AML-193 (cell line): ENCODE measurements at places on chromosomes 5 and 9.

GRCh38 chr9:133979921-133980863 is 11.9 kb downstream of the VAV2 start:
- no peak for DNase-seq

DNA sequence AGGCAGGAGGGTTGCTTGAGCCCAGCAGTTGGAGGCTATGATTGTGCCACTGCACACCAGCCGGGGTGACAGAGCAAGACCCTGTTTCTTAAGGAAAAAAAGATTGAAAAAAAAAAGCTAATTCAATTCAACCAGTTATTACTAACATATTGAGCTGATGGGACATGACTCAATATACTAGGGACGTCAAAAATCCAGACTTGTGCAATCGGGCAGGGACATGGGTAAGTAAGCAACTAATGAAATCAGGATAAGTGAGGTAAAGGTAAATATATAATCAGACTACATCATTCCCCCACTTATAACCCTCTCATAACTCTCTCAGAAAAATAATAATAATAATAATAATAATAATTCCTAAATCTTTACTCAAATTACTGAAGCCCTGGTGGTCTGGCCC is 975 bp upstream of the HAVCR1 start:
- DNase-seq = no peak

- DNase-seq = no peak
Measured at GRCh38 chr9:70411121-70411929, 3.1 kb downstream of the KLF9 start.

DNA sequence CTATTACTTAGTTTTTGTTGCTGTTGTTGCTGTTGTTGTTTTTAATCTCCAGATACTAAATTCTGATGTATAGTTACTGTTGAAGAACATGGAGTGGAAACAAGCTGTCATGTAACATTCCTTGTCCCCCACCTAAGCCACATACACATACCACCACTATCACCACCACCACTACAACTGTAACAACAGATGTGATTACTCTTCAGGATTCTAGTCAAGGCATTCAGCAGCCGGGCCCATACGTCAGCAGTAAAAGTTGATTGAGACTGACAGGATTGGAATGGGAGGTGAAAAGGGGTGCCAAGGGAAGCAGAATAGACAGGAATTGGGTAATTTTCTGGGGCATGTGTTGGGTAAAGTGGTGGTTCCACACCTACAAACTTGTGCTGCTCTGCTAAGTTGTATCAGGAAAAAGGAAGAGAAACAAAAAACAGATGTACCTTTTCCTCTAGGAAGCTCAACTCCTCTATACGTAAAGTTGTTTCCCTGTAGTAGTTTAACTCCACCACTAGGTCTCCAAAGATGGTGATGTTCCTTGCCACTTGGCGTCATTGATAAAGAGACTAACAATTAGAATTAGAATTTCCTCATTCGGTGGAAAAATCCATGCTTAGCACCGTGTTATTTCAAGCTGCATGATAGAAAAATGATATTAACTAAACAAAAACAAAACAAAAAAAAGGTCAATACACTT is 138.6 kb downstream of the ARRDC3 start:
- no peak for DNase-seq

DNA sequence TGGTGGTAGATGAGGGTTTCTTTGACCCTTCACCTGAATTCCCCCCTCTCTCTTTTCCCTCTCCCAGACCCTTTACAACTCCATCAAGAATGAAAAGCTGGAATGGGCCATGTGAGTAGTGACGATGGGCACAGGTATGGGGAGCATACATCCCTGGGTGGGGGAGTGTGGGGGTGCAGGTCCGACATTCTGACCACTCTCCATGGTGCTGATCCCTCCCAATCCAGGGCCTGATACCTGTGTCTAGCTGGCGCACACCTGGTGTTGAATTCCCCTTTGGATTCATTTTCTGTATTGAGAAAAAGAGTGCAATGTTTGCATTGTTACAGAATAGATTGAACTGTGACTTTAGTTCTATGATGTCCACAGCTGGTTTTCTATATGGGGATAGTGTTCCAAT is 40.0 kb downstream of the PSD2 start:
- no peak for DNase-seq

DNA sequence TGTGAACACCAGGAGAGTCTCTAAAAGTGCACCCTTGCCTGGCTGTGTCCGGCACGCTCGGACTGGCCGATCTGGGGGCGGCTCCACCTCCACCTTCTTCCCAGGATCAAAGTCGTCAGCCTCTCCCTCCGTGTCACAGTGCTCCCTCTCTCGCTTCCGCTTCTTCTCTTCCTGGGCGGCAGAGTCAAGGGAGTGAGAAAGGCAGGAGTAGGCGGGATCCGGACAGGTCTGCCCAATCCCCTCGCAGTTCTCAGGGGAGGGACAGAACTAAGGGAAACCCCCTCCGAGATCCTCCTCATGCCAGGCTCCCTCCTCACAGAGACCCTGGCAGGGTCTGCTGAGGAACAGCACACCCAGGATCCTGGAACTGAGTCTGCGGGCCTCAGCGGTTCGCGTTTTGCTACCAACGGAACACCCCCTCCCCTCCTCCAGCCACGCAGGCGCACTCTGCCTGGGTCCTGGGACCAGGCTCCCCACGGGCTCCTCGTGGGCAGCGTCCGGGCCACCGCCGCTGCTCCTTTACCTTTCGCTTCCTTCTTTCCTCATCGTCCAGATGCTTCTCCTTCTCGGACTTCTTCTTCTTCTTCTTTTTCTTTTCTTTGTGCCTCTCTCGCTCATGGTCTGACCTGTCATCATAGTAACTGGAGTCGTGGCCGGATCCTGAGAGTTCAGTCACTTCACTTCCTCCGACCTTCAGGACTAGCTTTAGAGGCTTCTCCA is 1.3 kb downstream of the BRD9 start:
- DNase-seq = no peak

DNA sequence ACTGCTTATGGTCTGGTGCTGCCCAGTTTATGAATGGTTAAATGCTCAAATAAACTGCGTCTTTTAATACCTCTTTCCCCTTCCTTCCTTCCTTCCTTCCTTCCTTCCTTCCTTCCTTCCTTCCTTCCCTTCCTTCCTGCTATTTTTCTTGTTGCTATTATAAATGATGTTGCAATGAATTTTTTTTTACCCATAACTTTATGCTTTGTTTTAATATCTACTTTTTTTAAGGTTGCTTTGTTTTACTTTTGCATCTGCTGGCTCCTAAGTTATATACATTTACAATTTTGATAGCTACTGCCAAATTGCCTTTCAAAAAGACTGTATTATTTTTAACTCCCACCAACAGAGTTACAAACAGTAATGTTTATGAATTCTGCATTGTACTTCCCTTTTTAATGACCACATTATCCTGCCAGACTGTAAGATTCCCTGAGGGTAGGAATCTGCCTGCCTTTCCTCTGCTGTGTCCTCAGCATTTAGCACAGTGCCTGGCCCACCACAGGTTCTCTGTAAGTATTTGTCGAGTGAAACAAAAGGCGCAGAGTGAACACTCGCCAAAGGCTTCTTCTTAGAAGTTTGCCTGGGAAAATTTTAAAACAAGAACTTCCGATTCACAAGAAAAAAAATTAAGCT is 36.9 kb downstream of the KIF4B start:
- no peak for DNase-seq

DNA sequence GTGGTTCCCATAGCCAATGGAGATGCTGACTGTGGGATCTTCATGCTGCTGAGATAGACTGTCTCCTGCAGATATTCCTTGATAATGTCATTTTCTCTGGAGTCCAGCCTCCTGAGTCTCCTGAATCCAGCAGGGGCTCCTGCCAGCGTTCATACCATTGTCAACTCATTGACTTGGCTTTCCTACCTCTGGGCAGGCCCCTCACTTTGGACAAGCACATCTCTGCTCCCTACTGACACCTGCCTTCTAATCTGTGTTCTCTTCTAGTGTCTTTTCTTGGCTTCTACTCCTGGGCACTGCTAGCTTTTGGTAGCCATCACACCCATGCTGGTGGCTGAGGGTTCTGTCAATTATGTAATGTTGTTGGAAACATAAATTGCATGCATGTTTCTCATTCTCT is 138.0 kb downstream of the ADCY2 start:
- DNase-seq = no peak

DNA sequence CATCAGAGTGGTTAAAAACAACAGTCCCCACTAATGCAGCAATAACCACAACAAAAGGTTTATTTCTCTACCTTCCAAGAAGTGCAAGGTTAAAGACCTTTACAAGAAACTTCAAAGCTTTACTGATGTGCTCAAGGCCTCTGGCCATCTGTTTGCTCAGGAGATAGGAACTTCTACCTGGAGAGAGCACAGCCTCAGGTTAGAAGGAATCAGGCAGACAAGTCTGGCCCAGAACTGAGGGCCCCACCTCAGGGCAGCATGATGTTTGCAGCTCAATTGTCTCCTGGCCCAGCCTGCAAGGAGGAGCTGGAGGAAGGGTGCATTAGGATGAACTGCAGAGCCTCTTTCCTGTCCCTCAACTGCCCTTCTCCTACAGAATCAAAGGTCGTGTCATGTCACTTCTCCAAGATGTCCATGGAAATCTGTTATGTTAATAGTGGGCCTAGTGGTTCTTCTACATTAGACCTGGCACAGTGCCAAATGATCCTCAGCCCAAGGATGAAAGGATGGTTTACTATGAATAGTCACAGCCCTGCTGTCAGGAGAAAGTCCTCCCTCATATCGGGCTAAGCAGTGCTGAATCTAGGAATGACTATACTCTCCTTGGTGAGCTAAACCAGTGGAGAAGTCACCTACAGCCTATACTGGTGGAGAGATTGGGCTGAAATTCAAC is 98.9 kb upstream of the NTRK2 start:
- DNase-seq = no peak

DNA sequence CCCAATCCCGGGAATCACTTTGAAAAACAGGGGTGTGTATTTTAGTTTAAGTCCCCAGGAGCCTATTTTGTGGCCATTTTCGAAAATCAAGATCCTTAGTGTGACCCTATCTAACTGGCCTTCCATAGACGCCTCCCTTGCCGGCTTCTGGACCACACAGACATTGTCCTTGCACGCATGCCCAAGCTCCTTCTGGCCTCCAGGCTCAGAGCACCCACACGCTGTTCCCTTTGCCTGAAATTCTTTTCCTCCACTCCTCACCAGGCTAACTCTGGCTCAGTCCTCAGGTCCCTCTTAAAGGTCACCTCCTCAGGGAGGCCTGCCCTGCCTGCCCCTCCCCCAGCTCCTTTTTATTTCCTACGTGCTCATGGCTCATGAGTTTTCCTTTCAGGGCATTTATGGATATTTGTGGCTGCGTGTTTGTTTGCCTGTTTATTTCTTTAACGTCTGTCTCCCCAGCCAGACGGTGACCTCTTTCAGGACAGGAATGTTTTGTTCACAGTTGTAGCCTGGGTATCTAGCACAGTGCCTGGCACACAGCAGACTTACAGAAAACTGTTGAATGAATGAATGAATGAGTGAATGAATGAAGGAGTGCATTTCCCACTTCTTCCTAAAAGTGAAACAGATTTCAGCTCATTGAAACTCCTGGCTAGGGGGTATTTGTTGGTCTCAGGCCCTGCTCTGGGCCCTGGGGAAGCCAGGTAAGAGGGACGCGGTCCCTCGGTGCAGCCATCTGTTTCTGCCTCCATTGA is 79.1 kb upstream of the IER5L start:
- DNase-seq = no peak

GRCh38 chr9:4515958-4516375 is 25.7 kb downstream of the SLC1A1 start:
- no peak for DNase-seq

GRCh38 chr5:113106821-113107220 is 130.2 kb downstream of the DCP2 start:
- no peak for DNase-seq

DNA sequence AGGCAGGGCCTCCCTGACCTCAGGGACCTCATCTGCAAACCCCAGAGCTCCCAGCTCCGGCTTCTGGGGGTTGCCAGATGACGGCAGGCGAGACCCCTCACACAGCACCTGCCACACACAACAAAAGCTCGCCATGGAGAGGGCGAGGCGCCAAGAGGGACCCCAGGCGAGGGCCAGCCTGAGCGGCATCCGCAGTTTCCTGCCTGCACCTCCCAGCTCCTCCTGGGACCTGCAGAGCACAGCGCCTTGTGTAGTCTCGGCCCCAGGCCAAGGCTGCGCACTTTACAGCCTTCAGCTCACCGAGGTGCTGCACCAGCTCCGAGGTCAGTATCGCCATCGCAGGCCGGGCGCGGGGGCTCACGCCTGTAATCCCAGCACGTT is 82.4 kb upstream of the ADAMTS2 start:
- no peak for DNase-seq

DNA sequence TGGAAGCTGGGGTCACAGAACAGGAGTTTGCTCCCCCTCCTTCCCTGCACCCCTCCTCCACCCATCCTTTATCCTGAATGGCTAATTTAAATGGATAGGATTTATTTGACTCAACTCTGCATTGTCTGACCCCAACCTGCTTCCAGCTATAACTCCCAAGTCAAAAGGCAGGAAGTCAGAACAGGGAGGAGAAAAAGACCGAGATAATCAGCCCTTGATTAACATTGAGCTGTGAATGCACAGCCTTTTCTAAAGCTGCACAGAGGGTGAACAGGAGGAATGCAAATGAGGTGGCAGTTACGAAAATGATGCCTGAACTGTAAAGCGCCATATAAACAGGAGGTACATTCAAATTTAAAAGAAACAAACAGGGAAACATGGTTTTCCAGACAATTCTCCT is 152.8 kb downstream of the SPOCK1 start:
- no peak for DNase-seq

DNA sequence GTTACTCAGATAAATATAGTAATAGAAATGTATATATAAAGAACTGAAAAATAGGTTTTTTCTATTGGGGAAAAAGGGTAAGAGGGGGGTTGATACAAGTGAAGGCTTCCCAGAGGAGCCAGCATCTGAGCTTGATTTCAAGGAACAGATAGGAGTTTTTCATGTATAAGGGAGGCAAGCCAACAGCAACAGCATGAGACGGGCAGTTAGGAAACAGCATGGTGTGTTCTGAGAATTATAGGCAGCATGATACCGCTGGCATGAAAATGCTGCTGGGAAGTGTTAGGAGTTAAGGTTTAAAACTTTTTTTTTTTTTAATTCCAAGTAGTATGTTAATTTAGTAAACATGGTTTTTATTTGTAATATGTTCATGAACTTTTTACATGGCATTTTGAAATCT is 9.7 kb downstream of the CDC37L1 start:
- DNase-seq = no peak

GRCh38 chr5:161274951-161275350 is 271.6 kb downstream of the GABRB2 start:
- DNase-seq = no peak

DNA sequence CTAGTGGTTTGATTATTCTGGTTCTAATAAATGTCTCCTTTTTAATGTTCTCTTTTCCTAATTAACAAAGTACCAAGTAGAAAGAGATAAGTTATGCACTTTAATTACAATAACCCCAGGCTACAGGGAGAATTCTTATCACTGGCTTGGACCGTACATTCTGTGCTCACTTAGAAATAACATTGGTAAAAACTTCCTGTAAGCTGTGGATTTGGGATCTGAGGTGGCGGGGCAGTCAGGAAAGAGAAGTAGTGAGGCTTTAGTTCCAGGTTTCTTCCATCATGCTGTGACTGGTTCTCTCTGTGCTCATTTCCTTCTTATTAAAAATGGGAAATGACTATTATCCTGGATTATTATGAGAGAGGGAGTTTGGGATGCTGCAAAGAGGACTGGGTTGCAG is 142.0 kb downstream of the EGFLAM start:
- DNase-seq = no peak
